Panc1 (cell line): ENCODE measurements at places on chromosomes 7 and 10. TPM values are rescaled to one million over a fixed set of nuclear protein-coding genes. Genes with fewer than 3 reads are reported as not detected.

- DNase-seq: no peak
These were observed 113.3 kb downstream of the TCF7L2 start for GRCh38 chr10:113063043-113063967.

DNA sequence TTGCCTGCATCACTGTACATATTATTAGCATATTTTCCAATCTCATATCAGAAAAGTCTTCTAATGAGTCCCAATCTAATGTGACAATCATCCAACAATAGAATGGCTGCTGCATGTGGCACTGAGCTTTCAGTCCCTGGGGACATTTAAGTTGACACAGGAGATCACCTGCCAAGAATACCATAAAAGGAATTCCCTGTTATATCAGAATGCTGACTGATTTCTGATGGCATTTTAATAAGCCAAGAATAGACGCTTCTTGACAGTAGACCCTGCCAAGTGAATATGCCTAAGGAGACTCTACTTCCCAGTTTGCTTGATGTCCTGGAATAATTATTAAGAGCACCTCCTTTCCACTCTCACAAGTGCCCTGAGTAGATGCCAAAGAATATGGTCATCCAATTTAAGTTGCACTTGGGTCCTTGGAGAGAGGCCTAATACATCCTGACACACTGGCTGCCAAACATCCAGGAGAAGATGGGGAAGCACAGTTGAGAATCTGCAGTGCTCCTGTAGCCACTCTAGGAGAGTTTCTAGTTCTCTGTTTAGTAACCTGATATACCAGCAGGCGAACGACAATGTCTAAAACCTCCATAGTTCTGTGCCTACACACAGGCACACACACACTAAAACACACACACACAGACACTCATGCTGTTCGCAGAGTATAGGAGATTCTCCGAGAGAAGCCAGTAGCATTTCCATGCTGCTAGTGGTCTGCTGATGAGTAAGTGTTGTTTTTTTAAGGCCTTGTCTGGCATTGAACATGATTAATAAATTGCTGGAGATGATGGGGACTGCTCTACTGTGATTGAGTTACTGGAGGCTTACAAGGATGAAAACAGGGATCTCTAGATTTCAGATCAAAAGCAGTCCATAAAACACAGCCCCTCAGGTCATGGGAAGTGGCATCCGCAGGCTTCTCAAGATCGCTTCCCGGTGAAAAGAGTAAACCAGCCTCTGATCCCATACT is 369.6 kb downstream of the KCNMA1 start:
- DNase-seq: no peak

The PDE1C gene
- not detected for total RNA-seq

The METTL27 gene
- total RNA-seq: 3.4 TPM

The UNCX gene
- not detected for total RNA-seq
